ENCODE measurements at places on chromosomes 16 and 17. TPM values are rescaled to one million over a fixed set of nuclear protein-coding genes. Genes with fewer than 3 reads are reported as not detected.

GRCh38 chr17:73968680-73969079, 234.8 kb upstream of the RPL38 start:
- no peak for DNase-seq

DNA sequence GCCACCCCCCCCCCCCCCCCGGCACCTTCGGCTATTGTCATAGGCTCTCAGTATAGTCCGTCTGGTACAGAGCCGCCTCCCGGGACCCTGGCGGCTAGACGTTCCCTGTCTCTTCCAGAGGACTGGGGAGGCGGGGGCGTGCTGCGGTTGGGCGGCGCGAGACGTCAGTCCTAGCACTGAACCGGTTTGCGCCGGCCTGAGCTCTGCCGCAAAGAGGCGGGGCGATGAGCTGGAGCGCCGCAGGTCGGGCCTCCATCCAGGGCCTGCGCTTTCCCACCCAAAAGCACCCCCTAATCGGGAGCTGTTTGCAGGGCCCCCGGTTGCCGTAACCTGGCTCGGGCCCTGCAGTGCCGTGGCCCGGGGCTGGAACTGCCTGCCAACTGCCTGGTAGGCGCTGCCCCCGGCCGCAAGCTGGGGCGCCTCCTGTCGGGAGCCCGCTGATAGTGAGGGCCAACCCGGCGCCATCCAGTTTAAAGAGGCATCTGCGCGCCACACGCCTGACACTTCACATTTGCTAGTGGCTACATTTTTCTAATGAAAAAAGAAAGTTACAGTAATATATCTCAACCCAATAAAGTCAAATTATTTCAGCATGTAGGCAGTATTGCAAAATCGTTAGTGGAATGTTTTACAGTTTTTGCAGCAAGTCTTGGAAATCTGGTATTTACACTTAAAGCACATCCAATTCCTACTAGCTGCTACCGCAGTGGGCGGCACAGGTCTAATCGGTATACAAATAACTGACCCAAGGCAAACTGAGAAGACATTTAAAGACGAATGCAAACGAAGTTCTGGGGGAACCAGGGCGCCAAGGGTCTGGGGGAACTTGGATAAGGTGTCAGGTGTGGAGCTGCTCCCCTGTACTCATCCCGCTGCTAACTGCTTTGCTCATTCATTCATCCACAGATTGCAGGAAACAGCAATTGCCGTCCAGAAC, 753 bp upstream of the USP22 start:
- DNase-seq, result peak; percentile 100

DNA sequence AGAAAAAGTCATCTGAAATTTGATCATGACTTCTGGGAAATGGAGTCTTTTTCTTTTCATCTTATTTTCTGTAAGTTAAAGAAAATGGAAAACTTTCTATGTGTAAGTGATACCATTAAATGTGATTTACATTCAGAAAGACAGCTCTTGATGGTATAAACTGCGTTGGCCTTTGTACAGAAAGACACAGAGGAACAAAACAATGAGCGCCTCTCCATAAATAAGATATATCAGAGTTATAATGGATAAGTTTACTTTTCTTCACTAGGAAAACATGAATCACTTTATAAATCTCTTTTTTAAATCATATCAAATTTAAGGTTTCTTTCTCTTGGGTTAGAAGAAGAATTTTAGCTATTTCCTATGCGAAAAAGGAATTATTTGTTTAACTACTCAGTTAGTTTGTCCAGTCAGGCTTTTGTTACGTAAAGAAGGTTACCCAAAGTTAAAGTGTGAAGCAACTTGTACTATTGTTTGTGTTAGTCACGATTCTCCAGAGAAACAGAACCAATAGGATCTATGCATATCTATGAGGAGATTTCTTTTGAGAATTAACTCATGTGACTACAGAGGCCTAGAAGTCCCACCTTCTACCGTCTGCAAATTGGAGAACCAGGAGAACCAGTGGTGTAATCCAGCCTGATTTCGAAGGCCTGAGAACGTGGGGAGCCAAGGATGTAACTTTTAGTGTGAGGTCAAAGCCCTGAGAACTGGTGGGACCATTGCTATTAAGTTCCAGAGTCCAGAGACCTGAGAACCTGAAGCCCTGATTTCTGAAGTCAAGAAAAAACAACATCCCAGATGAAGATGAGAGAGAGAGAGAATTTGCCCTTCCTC, 295.4 kb upstream of the KCNJ16 start:
- no peak for DNase-seq

MT1H gene
- 0.40 TPM for total RNA-seq

- DNase-seq, result peak; percentile 95
Observed at GRCh38 chr17:44221084-44221861, 1.8 kb upstream of the UBTF start.

DNA sequence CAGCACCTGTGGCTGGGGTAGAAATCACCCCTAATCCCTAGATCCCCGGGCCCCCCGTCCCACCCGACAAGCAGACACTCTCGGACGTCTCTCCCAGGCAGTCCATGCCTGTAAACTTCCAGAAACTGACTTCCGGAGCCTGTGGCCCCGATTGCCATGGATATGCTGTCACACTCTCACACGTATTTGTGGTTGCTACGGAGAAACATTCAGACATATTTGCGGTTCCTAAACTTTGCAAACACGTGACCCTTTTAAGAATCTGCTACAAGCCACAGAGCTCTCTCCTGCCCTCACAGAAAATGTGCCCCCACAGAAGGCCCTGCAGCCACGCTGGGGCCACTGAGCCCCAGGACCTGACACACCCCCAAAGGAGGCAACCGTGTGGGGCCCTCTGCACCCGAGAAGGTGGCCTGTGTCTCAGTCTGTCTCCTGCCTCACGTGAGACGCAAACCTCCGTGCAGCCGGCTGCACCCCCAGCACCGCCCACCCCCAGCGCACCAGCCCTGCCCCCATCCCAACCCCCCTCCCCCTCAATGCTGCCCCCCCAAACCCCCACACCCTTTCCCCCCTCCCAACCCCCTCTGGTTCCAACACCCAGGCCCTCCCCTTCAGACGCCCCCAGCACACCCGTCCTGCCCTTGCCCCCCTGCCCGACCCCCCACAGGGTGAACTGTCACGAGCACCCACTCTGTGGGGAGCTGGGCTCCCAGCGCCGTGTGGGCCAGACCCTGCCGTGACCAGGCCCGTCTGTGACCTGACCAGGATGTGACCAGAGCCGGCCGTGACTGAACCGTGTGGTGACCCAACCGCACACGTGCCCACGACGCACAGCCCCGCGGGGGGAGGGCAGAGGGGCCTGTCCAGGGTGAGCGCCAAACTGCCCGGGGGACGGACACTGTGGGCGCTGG, 66.3 kb upstream of the METRNL start:
- DNase-seq, result peak; percentile 65

GRCh38 chr16:11596572-11597226, 10.0 kb upstream of the LITAF start:
- DNase-seq, result no peak

GRCh38 chr16:14608111-14608566, 21.9 kb downstream of the PARN start:
- no peak for DNase-seq

ADAD2 gene
- 0.40 TPM for total RNA-seq

GRCh38 chr16:21159281-21159951, 942 bp downstream of the LDAF1 start:
- peak; percentile 58 for DNase-seq
